ENCODE measurements at places on chromosomes 1 and 21.

GRCh38 chr1:174939775-174940545, 59.8 kb upstream of the CACYBP start:
- DNase-seq = no peak

- no peak for DNase-seq
Measured at GRCh38 chr1:183185941-183186490, at the start of gene LAMC2. Gene LAMC2, plus strand, starts transcription at chr1:183186264. Its CDS starts 89 bp downstream, at chr1:183186353.

GRCh38 chr21:43286196-43286595, 117.4 kb downstream of the CRYAA start:
- no peak for DNase-seq

- DNase-seq = no peak
Measured at GRCh38 chr1:17149771-17150170, 30.5 kb upstream of the PADI2 start.

GRCh38 chr1:88691540-88691939, 7.5 kb downstream of the PKN2 start:
- no peak for DNase-seq

DNA sequence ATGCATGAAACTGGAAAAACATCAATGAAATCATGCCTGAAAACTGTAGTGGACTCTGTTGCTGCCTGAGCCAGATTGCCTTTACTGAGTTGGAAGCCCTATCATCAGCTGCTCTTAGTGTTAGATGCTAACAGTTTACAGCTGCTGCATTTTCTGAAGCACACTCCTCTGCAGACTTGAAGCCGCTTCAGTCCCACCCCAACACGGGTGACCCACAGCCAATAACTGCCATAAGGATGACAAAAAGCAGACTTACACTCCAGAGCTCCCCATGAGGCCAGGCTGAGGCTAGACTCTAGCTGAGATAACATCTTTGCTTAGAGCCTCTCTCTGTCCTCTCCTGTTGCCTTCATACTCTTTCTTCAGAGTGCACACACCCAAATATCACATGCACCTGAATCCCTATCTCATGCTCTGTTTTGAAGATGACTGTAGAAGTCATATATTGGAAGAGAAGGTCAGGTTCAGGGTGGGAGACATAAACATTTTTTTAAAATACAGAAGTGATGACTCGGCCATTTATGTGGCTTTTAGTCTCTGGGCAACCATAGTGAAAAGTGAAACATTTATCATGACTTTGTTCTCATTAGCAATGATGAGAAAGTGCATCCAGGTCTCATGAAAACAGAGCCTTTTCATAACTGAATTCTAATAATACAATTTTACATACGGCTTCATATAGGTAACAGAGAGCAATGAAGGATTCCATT, 161.0 kb downstream of the KCNK2 start:
- no peak for DNase-seq

- no peak for DNase-seq
Measured at GRCh38 chr21:32463889-32464300, 51.4 kb downstream of the EVA1C start.

GRCh38 chr1:230105754-230106625, 39.0 kb downstream of the GALNT2 start:
- no peak for DNase-seq

DNA sequence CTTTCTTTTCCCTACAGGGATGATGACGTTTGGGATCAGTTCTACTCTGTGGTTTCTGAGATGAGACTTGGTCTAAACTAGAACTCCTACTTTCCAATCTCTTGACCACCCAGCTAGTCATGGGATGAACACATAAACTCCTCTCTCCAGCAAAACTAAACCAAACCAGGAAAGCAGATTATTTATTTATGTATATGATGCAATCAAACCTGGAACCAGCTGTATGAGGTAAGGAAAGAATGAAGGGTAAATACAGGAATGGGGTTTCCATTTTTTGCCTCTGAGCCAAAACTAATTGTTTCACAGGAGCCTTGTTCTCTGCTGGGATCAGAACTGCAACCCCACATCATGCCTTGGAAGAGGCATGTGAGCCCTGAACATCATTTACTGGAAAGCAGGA, 3.3 kb upstream of the AGT start:
- no peak for DNase-seq

DNA sequence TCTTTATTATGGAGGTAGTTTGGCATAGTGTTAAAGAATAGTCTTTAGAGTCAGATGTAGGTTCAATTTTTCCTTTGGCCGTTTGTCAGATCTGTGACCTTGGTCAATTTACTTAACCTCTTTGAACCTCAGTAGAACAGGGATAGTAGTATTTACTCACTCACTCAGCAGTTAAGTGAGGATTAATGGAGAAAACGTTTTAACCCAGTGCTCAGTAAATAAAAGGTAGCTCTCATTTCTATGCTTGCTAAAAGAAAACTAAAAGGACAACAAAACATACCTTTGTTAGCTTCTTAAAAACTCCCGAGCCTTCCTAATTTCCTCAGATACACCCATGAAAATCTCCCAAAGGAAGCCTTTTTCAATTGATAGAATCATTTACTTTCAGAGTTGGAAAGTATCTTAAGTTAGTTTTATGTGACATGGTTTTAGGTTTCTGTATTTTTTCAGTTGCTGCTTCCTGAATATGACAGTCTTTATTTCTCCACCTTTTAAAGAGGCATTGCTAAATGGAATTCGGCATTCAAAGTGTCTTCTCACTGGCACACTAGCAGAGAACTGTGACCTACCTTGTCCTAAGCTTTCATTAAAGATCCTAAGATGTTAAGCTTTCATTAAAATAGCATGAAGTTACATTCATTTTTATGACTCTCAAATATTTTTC, 7.8 kb downstream of the ABCD3 start:
- no peak for DNase-seq

DNA sequence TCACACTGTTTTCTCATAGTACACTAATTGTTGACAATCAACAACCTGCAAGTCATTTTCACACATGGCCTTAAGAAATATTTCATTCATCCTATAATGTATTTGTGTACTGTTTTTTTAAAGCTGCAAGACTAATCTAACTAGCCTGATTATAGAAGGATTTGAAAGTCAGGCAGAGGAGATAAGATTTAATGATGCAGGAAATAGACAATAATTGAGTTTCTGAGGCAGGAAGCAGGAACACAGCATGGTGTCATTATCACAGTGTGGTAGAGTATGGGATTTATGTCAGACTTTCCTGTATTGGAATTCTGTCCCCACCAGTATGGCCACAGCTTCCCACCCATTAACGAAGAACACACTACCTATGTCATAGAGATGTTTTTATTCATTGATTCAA, 138.8 kb downstream of the LRRC7 start:
- no peak for DNase-seq

GRCh38 chr1:212470059-212470458, 37.3 kb downstream of the NENF start:
- DNase-seq = no peak

DNA sequence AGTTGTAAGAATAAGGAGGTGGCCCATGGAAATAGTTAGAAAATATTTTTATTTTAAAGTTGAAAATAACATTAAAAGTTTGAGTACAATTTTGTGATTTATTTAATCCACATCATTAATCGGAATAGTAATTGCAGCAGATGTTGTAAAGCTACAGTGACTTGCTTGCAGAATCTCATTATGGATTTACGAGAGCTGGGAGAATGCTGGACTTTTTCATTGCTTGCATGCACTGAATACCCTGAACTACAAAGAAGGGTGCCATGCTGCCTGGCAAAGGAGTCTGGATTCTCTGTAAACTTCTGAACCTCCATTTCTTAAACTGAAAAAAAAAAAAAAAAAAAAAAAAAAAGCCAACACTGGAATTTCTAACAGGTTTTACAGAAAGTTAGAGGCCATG, 26.5 kb downstream of the WDR64 start:
- DNase-seq = no peak

DNA sequence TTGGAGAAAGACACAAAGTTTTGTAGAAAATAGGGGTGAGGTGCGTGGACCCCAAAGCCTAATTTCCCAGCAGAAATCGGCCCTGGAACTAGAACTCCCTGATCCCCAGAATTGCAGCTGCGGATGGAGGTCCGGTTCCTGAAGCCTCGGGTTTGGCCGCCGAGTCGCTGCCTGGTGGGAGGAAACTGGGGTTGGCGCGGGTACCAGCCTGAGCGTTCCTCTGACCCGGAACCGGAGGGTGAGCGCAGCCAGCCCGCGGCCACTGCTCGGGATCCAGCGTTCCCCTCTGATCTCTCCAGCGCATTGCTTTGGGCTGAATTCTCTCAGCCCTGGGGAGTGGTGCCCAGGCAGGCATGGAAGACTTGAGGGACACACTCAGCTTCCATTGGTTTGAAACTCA, 1.6 kb downstream of the ST6GALNAC5 start:
- no peak for DNase-seq

DNA sequence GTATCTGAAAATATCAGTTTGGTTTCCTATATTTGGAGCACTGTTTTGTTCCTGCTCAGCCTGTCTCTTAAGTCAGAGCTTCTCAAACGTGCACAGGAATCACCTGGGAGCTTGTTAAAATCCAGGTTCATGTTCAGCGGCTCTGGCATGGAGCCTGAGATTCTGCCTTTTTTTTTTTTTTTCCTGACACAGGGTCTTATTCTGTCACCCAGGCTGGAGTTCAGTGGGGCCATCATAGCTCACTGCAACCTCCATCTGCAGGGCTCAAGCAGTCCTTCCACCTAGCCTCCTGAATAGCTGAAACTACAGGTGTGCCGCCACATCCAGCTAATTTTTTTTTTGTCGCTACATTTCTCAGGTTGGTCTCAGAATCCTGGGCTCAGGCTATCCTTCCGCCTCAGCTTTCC, 12.2 kb upstream of the SELENON start:
- DNase-seq = no peak

DNA sequence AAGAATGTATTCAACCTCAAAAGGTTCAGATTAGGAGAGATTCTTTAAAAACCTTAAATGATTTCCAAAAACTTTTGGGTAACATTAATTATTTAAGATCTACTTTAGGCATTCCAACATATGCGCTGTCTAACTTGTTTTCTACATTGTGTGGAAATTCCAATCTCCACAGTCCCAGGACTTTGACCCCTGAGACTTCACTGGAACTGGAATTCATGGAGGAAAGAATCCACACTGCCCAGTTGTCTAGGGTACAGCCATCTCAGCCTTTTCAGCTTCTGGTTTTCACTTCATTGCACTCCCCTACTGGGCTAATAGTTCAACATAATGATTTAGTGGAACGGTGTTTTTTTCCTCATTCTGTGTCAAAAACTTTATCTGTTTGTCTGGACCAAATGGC, 161.5 kb downstream of the IER5 start:
- DNase-seq = no peak

GRCh38 chr1:226980122-226980560, 40.0 kb downstream of the COQ8A start:
- DNase-seq = no peak

DNA sequence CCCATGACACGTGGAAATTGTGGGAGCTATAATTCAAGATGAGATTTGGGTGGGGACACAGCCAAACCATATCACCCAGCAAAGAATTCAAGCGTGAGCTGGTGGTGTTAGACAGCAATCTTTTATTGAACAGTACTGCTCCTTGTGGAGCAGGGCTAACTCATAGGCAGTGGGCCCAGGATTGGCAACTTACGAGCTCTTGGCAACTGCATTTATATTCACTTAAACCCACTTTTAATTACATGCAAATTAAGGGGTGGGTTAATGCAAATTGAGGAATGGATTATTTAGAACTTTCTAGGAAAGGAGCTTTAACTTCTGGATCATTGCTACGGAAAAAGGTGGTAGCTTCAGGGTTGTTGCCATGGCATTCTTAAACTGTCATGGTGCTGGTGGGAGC, 135.6 kb upstream of the KAZN start:
- no peak for DNase-seq

- no peak for DNase-seq
Measured at GRCh38 chr1:216566641-216567205, 143.5 kb upstream of the USH2A start.

- no peak for DNase-seq
Measured at GRCh38 chr21:33132054-33132453, 62.1 kb downstream of the OLIG1 start.

DNA sequence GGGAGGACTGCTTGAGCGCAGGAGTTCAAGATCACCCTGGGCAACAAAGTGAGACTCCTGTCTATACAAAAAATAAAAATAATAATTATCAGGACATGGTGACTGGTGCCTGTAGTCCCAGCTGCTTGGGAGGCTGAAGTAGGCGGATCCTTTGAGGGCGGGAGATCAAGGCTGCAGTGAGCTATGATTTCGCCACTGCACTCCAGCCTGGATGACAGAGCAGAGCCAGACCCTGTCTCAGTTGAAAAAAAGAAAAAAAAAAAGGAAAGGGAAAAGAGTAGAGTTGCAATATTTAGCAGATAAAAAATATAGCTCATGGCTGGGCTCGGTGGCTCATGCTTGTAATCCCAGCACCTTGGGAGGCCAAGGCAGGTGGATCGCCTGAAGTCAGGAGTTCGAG, 3.3 kb upstream of the S1PR1 start:
- DNase-seq = no peak

- DNase-seq = peak; percentile 51
Measured at GRCh38 chr1:210332233-210332632, 3.5 kb downstream of the HHAT start.

- no peak for DNase-seq
Measured at GRCh38 chr1:205421798-205422197, at the start of gene LEMD1. Gene LEMD1, minus strand, starts transcription at chr1:205422056. Its CDS starts 1,520 bp downstream, at chr1:205420536.

DNA sequence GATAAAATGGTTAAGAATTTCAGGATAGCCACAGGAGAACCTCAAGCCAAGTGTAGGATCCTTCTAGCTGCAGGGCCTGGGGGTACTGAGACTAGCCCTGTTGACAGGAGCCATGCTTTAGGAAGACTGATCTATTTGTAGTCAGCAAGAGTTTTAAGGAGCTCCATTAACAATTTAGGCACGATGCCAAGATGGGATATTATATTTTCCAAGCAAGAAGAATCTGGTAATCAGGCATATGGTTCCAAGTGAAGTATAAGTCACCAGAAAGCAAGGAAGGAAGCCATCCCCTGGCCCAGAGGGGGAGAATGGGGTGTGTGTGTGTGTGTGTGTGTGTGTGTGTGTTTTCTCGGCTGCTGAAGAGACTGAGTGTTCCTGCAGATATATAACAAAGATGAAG, 7.0 kb downstream of the IFNAR2 start:
- no peak for DNase-seq

- DNase-seq = no peak
Measured at GRCh38 chr1:185722098-185722497, 12.1 kb upstream of the HMCN1 start.

- DNase-seq = no peak
Measured at GRCh38 chr1:197519741-197520334, 251.8 kb downstream of the CRB1 start.

DNA sequence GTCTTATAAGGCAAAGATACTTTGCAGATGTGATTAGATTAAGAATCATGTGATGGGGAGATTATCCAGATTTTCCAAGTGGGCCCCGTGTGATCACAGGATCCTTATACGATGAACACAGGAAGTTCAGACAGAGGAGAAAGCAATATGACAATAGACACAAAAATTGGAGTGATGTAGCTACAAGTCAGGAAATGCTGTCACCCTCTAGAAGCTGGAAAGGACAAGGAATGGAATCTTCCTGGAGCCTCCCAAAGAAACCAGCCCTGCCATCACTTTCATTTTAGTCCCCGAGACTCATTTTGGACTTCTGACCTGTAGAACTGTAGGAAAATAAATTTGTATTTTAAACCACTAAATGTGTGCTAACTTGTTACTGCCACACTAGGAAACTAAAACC, 61.9 kb upstream of the C1orf21 start:
- no peak for DNase-seq

- no peak for DNase-seq
Measured at GRCh38 chr1:73162564-73162963, 880.2 kb upstream of the NEGR1 start.

- DNase-seq = no peak
Measured at GRCh38 chr1:203161703-203162102, 13.9 kb downstream of the MYBPH start.
